Stimulated activated CD4-positive, alpha-beta T cell treated with anti-CD3 and anti-CD28 coated beads, Interleukin-15, amount 100 ng/mL, for 1 hour (primary cell): ENCODE measurements at places on chromosomes 3 and 15.
A peak's percentile ranks its signal among the peaks of the same experiment; 100 is the strongest.

DNA sequence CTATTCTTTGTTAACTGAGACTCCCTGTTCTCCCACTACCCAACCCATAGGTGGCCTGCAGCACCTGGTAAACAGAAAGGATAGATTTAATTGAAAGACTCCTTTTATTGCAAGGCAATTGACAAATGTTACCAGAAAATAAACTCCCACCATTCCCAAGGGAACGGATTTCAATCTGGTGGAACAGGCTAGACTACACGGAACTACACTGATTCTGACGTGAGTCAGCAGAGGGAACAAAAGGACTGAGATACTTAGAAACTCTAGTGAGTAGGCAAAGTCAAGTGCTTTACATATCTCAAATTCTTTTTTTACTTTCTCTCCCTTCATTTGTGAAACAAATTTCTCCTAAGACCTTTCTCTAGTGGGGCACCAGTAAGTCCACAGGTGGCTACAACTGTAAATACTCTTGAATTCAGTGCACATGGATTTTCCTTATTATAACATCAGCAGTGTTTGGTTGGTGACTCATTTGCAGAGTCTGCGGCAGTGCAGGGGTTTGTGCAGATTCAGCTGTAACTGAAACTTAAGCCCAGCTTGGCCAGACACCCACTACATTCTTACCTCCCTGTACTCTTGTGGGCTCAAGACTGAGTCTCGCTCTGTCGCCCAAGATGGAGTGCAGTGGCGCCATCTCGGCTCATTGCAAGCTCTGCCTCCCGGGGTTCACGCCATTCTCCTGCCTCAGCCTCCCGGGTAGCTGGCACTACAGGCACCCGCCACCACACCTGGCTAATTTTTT, 34.3 kb upstream of the PLSCR2 start:
- DNase-seq, result no peak

GRCh38 chr3:141275511-141275910, 43.9 kb downstream of the PXYLP1 start:
- no peak for DNase-seq

DNA sequence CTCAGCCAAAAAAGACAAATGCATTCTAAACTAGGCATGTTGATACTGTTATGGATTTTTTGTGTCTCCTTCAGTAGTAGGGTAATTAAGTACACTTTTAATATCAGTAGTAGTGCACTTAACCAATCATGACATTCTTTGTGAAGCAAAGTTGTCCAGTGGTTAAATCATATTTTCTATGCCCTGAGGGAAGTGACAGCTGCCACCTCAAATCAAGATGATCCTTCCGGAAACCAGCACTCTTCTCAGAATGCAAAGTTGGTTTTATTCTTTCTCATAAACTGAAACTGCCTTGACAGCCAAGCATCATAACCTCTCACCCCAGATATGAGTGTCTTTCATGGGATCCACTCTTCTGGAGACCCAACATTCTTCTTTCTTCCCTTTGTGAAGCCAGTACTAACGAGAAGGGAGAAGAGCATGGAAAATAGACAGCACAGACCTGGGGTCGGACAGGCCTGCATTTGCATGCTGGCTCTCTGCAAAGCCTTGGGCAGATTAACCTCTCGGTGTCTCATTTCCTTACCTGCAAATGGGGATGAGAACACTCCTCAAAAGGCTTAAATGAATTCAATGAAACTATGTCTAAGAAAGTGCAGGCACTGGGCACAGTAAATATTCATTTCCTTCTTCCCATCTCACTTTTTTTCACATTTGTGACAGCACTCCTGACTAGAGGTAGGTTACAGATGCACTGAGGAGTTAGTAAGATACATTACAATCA, 13.2 kb downstream of the AAGAB start:
- DNase-seq, result no peak

- no peak for DNase-seq
These were observed 12.3 kb upstream of the MB21D2 start for GRCh38 chr3:192929755-192930547.

DNA sequence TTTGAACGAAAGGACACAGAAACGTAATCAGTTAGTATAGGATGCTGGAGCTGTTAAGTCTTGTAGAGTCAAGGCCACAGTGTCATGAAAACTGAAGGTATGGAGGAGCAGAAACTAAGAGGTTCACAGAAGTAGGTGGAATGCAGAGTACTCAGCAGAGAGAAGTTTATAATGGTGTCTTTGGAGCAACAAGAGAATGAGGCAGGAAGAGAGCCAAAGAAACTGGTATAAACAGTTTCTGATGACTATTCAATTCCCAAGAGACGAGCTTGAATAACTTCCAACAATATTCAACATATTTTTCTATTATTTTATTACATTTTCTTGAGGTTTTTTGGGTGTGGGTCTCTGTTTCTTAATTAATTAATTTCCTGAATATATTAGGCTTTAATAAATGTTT, 29.6 kb downstream of the GALK2 start:
- DNase-seq, result no peak

DNA sequence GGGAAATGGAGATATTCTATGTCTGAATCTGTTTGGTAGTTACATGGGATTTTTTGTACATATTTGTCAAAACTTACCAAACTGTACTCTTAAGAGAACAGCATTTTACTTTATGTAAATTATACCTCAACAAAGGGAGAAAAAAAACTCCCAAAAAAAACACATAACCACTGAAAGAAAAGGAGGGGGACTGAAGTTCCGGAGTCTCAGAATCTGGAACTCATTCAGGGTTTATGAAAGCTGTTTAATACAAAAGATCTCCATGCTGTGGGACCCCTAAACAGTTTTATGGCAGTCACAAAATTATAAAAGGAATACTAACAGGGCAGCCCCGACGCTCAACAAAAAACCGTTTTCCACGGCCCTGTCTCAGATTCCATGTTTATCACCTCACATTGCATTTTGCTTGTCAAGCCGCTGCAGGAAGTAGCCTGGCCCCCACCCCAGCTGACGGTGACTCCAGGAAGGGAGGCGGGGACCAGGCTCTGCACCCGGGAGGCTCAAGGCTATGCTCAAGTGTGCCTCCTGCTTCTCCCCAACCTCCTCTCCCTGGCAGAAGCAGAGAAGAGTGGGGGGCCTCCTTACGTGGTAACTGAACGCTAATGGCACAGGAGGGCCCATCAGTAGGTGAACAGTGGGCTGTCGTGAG, 29.3 kb downstream of the RFT1 start:
- no peak for DNase-seq

GRCh38 chr3:123449102-123449996, 459 bp upstream of the ADCY5 start:
- DNase-seq, result no peak

- no peak for DNase-seq
These were observed 22.7 kb downstream of the DHX30 start for GRCh38 chr3:47825590-47825989.

DNA sequence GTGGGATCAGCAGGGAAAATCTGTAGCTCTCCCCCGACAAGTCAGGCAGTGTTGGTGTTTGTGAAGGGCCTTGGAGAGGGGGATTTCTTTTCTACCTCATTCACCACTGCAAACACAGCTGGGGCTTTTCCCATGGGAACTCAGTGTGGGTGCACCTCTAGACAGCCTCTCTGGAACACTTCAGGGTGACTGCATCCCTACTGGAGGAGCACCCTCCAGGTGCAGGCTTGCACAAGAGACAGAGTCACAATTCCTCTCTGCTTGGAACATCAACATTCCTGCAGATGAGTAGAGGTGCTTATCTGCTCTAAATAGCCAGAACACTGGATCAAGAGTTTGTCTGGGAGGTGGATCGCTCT, 72.7 kb upstream of the AKAP13 start:
- DNase-seq, result no peak

DNA sequence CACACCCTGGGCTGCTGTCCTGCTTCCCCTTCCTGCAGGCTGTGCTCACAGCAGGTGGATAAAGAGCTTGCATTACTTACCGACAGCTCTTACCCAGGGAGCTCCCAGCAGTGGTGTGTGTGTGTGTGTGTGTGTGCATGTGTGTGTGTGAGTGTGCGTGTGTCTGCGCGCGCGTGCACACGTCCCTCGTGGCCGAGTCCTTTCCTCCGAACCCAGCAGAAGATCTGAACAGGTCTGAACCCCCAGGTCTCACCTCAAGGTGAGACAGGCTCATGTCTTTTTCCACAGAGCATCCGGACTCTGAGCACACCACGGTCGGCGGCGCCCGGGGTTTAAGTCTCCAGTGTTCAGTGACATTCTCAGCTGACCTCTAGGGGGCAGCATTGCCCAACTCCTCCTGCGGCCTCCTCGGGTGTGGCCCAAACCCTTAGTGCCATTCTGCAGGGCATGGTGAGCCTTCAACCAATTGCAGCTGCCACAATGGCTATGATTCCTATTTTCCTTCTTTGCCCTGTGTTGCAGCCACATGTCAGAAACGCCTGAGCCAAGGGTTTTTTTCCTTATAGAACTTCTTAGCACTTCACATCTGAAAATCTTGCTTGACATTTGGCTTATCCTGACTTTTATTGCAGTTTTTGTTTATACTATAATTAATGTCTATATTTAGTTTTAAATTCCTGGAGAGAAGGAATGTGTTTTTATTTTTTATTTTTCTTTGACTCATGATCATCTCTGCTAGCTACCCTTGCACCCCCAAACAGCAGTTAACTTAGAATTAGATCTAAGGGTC, 64.1 kb upstream of the KLHL25 start:
- DNase-seq, result peak; percentile 51

DNA sequence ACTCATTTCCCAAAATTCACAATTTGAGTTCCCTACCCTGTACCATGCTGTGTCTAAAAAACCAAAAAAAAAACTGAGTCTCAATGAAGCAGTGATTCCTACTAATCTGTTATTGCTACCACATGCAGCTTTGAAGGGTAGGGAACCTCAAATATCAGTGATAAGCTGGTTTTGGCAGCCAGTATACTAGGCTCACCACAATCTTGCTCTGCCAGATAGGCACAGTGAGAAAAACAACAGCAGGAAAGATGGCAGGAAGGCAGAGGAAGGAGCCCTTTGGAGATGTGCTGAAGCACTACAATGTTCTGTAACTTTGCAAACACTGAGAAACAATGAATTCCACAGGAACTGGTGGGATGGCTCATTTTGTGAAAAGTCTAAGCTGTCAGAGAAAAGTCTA, 96.9 kb upstream of the UBP1 start:
- DNase-seq, result no peak

DNA sequence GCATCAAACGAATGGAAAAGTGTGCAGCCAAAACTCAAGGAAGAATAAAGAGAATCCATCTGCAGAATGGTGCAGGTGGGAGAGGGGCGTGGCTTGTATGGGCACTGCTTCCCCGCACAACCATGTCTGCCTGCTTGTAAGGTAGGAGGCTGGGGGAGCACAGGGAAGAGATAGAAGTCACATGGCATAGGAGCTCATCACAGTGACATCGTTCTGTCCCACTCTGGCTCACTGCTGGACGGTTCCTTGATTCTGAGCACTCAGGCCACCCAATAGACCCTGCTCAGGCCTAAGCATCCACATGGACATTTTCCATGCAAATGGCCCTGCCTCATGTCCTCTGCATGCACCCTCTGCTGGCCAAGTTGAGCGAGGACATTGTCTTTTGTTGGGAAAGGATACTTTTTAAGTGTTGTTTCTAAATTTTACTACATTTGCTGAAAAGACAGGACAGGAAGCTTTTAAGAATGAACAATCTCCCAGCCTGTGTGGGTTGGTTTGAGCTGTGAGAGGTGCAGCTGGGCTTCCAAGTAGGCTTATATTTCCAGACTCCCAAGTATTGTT, 3.1 kb downstream of the MYLK start:
- DNase-seq, result no peak

- no peak for DNase-seq
These were observed 3.3 kb downstream of the PCBP4 start for GRCh38 chr3:51963951-51964451.

- no peak for DNase-seq
These were observed 6.7 kb downstream of the ARGFX start for GRCh38 chr3:121574449-121574848.

GRCh38 chr3:148681080-148681479, 16.6 kb upstream of the AGTR1 start:
- DNase-seq, result no peak

DNA sequence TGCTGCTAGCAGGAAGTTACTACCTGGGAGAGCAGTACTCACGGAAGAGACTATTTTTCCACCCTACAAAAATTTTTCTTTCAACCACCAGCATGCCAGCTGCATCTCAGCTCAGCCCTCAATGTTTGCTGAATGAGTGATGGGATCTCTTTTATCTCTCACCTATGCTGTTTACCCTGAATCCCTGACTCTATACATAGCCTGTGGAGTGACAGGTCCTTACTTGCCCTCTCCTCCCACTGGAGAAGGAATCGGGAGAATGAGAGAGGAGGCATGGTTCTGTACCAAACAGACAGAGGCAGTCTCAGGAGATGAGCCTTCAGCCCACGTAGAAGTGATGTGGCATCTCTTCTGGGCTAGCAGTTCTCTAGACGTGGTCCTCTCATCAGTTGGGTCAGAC, 6.7 kb upstream of the DGKG start:
- no peak for DNase-seq

DNA sequence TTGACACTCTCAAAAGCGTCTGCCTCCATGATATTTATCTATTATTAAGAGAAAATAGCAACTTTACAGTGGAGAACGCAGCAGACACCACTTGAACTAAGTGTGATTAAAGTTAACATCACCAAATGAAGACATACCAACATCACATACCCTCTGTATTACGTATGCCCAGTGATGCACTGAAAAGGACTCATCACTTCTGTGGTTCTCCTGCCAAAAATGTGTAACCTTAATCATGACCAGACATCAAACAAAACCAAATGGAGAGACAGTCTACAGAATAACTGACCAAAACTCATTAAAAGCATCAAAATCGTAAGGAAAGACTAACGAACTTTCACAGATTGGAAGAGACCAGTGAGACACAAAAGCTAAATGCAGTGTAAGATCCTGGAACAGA, 103.2 kb downstream of the PPP2R3A start:
- DNase-seq, result no peak

- DNase-seq, result no peak
These were observed 273.3 kb downstream of the SLC9A9 start for GRCh38 chr3:143574933-143575332.

DNA sequence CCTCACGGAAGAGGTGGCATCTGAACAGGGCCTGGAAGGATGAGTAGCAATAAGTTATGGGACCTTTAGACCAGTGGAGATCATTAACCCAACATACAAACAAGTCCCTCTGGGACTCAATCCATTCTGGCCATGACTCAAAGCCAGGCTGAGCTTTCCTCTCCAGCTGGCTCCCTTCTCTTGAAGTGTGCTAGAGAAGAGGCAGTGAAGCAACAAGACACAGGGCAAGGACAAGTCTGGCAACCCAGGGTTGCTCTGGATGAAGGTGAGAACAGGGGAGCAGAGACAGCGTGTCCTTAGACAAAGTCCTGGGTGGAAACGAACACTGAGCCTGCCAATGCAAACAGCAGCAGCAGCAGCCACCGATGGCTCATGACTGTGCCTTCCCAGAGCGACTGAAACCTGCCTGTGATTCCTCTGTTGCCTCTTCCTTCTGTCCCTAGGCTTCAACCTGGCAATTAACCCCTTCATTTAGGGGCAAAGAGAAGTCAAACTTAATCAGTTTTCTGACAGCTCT, 86.8 kb downstream of the BDH1 start:
- no peak for DNase-seq
